Amniotic stem cell (primary cell): ENCODE measurements at places on chromosomes 12 and 14.

DNA sequence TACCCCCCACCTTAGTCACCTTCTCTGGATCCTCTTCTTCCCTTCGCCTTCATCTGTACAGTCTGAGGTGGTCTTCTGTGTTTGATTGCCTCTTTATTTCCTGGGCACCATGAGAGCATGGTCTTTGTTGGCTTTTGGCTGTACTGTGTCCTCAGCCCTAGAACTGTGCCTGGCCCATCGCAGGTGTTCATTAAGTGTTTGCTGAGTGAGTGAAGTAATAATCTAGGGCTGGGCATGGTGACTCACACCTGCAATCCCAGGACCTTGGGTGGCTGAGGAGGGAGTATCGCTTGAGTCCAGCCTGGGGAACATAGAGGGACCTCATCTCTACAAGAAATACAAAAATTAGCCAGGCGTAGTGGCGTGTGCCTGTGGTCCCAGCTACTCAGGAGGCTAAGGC, 13.9 kb downstream of the ALDH2 start:
- no peak for DNase-seq

DNA sequence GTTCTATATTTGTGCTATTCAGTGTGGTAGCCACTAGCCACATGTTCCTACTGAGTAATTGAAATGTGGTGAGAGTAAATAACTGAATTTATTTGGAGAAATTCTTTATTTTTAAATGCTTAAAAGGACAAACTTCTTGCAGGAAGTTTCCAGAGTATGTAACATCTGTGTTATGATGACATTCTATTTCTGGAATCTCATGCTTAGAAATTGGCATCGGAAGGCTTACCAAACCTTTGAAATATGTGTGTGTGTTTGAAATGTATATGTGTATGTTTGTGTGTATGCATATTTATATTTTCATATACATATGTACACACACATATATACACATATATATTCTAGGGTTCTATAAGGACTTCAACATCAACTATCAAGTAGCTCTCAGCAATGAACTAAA, 12.4 kb upstream of the WSCD2 start:
- no peak for DNase-seq

DNA sequence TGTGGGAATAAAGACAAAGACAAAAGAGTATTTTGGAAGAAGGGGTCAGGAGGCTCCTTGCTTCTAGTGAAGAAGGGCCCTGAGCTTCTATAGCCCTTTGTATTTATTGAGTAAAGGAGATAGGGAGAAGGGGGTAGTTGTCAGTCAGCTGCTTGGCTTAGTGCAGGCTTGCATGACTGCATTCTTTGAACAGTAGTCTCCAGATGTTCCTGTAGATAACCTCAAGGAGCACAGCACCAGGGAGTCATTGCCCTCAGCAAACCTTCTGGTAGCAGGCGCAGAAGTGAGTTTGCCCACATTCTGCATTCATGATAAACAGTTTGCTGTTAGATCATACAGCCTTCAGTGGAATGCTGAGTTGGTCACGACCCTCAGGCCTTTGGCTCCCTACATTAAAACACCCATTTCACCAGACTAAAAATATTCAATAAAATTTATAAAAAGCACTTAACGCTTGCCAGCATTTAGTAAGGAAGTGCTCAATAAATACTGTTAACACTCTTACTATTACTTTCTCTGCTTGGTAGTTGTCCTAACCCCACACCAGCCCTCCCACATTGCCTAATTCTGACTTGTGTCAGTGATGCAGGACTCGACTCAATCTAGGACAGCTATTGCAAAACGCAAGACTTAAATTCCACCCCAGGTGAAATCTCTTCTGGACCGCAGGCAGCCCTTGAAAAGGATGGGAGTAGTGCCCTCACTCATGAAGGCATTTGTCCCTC, 3.0 kb upstream of the DHRS4 start:
- DNase-seq = no peak

GRCh38 chr12:2691345-2692071, 103.3 kb upstream of the FKBP4 start:
- no peak for DNase-seq

GRCh38 chr12:49887536-49888401, 15.9 kb downstream of the FAIM2 start:
- no peak for DNase-seq

GRCh38 chr12:67237231-67237630, 31.9 kb upstream of the CAND1 start:
- DNase-seq = no peak

DNA sequence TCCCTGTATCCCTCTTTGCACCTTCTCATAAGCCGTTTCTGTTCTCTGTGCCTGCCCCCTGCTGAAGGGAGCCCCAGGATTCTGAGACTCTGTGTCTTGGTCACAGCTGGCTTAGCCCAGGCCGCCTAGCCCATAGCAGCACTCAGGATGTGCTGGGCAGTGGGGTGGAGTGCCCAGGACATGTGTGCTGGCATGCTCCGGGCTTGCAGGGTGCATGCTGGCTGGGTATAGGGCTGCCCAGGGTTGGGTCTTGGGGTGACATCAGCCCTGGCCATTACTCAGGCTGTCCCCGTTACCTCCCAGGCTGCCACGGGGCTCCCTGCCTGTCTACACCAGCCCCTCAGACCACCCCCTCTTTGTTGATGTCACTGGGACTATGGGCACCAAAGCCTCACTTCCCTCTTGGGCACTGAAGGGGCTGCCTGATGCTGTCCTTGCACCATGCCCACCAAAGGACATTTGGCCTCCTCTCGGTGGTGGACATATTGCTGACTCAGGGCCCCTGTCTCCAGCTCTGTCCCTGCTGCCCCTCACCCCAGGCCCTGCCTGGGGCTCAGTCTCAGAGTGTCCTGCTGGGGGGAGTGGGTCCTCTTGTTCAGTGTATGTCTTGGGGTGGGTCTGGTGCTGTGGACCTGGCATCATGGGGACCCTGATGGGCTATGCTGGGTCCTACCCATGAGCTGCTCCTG, 2.4 kb downstream of the CEP170B start:
- no peak for DNase-seq

- peak; percentile 51 for DNase-seq
Measured at GRCh38 chr12:108629824-108630476, 3.7 kb downstream of the SELPLG start.

DNA sequence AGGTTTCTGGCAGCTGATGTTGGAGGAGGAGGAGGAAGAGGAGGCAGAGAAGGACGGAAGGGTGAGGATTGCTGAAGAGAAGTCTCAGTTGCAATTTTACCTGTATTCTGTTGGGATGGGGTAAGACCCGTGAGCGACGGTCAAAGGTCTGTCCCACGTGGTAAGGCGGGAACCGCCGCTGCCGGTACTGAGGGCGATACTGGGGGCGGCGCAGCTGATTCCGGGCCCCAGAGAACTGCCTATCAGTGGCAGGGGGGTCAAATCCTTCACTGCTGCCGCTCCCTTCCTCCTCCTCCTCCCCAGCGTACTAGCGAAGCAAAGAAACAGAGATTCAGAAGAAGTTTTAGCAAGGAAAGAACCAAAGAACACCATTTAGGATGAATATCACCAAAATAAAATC, 13.3 kb downstream of the YBX3 start:
- no peak for DNase-seq

- no peak for DNase-seq
Measured at GRCh38 chr12:131851741-131852550, 23.8 kb downstream of the MMP17 start.

DNA sequence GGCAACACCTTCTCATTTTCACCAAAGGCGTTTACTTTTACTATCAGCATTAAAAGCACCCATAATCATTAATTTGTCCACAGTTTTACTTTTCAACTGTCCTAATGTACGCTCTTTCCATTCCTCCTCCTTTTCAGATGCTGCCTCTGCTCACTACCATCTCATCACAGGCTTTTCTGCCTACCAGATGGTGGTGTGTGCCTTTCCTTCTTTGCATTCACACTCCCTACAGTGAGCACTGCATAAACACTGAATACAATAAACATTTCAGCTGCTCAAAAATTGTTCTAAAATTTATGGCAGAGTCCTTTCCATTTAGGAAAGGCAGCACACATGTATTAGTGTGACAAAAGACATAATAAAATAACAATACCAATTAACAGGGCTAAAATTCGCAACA, 435.7 kb downstream of the GXYLT1 start:
- no peak for DNase-seq

GRCh38 chr12:40068416-40068815, 37.5 kb downstream of the SLC2A13 start:
- no peak for DNase-seq

DNA sequence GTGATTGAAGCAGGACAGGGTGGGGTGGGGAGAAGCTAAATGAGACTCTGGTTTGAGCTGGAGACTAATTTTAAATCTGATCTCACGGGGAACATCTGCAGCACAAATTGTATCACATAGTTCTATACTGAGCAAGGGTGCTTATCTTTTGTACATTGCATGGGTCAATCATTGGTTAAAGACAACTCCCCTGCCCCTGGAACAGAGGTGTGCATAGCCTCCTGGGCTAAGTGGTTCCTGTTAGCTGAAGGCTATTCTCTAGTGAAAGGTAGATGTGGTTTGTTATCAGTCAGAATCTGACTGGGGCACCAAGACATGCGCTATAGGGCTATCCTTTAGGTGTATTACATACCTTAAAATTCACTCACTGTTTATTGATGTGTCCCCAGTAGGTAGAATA, 103.9 kb upstream of the KITLG start:
- no peak for DNase-seq

DNA sequence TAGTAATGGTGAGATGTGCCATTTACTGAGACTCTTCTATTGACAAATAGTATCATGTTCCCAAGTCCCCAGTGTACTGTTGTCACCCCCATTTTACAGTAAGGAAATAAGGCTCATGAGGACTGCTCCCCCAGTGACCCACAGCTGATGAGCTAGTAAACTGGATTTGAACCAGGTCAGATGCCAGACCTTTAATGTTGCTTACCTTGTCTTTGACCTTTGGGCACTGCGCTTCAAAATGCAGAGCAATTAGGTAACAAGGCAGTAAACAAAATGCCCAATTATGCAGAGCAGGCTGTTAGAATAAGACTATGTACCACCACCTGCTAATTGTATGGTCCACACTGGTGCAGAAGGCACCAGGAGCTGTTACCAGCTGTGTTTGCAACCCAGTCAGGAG, 38.5 kb upstream of the RIN3 start:
- DNase-seq = no peak

GRCh38 chr12:68497702-68498101, 113.0 kb upstream of the RAP1B start:
- no peak for DNase-seq

- no peak for DNase-seq
Measured at GRCh38 chr12:106119301-106119700, 19.5 kb downstream of the NUAK1 start.

- DNase-seq = no peak
Measured at GRCh38 chr12:105459760-105460330, 129.4 kb downstream of the C12orf75 start.

- DNase-seq = no peak
Measured at GRCh38 chr12:131975228-131975627, 25.5 kb downstream of the EP400 start.

GRCh38 chr12:71161591-71161990, 3.8 kb upstream of the TSPAN8 start:
- DNase-seq = no peak

DNA sequence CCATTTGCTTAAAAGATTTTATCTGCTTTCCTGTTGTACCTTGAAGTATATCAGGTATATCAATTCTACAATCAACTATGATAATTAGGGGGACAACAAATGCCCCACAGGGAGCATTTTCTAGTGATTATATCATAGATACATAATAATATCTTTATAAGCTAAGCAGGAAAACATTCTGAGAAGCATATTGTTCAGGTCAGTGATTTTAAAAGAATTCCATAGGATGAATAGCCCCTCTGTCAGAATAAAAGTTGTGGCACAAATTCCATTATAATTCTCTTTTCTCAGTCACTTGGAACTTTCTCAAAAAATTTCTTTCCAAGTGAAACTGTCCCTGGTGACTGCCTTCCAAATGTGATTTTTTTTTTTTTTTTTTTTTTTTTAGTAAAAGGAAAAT, 32.9 kb upstream of the HMGA2 start:
- DNase-seq = no peak

DNA sequence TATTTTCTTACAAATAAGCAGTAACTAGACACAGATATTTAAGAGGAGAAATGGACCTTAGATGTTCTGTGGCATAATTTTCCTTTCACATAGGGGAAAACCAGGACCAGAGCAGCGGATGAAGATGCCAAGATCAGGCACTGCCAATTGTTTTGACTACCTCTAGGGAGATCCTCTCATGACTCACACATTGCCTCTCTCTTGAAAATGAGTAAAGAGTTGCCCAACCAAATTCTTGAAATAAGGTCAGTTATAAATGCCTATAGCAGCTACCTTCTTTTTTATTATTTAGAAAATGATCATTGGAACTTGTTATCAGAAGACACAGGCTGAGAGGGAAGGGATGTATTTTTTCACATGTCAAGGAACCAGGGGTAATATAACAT, 263.4 kb upstream of the PLEKHG7 start:
- peak; percentile 36 for DNase-seq

DNA sequence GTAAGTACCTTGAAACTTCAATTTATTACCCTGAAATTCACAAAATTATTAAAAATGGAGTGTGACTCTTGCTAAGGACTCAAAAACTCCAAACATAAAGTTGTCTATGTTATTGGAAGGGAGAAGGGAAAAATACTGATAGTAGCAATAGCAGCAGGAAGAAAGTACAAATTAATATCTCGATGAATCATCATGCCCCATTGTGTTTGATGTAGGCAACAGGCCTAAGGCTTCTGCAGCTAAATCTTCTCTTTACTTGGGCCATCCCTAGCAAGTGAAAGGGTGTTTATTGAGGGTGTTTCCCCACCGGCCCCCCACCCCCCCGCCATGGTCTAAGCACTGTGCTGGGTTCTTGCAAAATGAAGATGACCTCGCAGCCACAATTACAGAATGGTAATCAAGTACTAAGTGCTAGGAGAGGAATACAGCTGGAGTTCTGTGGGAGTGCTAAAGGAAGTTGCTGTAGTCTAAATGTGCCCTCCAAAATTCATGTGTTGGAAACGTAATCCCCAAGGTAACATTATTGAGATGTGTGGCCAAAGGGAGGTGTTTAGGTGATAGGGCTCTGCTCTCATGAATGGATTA, 76.5 kb downstream of the SNAPC1 start:
- no peak for DNase-seq

DNA sequence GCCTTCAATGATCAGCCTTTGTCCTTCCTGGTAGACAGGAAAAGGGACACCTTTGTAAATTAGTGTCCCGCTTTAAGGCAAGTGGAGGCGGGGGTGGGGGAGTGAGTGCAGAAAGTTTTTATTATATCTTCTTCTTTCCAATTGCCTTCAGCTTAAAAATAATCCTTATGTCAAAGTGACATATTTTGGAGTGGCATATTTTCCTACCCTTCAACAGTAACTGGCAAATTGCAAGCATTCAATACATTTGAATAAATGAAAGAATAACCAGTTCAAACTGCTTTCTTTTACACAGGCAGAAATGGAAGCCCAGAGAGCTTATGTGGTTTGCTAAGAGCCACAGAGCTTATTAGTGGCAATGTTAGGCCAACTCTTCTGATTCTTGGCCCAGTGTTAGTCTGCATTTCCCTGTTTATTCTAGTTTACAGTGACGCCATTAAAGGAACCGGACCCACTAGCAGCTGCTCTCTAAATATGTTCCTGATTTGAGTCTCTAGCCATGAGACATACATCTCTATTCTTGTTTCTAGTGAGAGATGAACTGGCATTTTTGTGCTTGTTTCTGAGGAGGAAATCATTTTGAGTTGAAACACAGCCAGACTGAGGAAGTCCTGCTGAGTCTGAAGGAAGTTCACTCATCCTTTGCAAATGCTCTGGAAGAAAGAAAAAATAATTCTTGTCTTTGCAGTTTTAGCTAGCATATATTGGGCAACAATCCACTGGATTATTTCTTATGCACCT, 468.7 kb downstream of the NOVA1 start:
- no peak for DNase-seq
